AG04449 (cell line): ENCODE measurements at places on chromosomes 1 and 21.

DNA sequence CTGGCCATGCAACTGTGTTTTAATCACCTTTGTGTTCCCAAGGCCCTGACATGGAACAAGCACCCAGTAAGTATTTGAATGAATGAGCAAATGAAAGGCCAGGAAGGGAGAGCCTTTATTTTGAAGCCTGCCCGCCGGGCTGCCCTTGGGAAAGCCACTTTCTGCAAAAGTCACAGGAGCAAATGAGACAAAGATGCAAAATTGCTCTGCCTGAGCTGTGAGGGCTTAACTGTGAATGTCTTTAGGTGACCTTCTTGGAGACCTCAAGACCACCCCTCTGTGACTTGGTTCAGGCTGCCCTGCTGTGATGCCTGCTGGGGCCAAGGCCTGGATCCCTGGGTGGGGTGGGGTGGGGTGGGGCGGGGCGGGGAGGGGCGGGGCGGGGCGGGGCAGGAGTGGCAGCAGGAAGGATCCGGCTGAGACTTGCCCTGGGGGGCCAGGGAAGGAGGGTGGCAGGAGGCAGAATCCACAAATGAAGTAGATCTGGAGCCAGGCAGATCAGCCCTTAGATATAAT lies 54.0 kb downstream of the RUNX3 start:
- no peak for DNase-seq

- DNase-seq, result no peak
Observed at GRCh38 chr1:198892065-198892464, 253.2 kb downstream of the PTPRC start.

GRCh38 chr1:48608882-48609281 lies 136.9 kb upstream of the SPATA6 start:
- no peak for DNase-seq

DNA sequence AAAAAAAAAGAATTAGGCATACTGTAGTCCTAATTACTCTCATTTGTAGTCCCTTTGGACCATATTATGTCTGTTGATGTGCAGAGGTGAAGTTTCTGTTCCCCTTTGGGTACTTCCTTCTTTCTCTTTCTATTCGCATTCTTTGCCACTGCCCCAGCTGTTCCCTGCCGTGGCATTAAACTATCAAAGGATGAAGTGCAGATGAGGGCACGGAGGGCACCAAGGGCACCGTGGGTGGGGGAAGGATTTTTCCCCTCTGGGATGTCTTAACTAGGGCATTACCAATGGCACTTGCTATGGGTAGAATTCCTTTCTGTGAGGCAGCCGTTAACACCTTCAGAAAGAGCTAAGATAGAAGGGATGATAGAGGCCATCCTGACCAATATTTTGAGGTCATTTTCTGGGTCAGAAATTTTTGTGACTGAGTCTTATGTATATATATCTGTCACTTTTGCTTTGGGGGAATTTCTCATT lies 4.9 kb upstream of the MAPKAPK2 start:
- DNase-seq, result no peak

DNA sequence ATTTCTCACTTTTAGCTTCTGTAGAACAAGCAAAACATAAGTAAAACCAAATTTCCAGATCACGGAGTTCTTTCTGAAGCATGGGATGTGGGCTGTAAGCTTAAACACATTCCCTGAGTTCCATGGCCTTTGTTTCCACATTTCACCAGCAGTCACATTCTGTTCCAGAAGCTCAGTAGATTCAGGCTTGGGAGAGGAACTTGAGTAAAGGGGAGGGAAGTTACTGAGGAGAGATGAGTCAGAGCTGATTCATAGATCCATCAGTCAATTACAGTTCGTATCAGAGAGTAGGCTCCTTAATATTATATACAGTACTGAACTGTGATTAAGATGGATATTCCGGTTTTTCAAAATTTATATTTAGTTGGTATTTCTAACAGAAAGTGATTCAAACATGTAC lies 614.3 kb downstream of the NCAM2 start:
- peak; percentile 67 for DNase-seq

GRCh38 chr1:218374401-218375353 lies 29.5 kb downstream of the TGFB2 start:
- DNase-seq, result no peak

- DNase-seq, result no peak
Observed at GRCh38 chr1:151898519-151898991, 10.8 kb downstream of the THEM4 start.
